ENCODE measurements at places on chromosomes 5 and 9.

DNA sequence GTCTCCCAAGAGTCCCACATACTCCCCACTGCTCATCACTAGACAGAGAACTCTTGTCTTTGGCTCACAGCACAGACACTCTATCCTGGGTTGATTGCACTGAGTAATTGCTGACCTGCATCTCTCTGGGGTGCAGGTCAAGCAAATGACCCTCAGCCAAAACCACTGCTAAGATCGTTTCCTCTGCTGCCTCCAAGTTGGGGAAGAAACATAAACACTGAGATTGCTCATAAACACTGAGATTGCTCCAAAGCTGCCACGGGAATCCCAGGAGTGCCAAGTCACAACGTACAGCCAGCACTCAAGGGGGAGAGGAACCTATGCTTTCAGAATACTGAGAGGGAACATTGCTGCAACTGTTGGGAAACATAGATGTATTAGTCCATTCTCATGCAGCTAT lies 1402.1 kb upstream of the ACO1 start:
- H3K4me3 ChIP-seq, result no peak overlapping the region
- no peaks in the 10 kb centered on the region for H3K36me3 ChIP-seq
- no peaks in the 10 kb centered on the region for H3K4me1 ChIP-seq
- no peaks in the 10 kb centered on the region for H3K27me3 ChIP-seq

- no peak overlapping the region for H3K27ac ChIP-seq
- no peaks in the 10 kb centered on the region for H3K27me3 ChIP-seq
- H3K36me3 ChIP-seq, result no peaks in the 10 kb centered on the region
- H3K4me3 ChIP-seq, result no peak overlapping the region
- peak; percentile 25 for DNase-seq
Observed at GRCh38 chr5:621341-621761, 9.2 kb downstream of the CEP72 start.

DNA sequence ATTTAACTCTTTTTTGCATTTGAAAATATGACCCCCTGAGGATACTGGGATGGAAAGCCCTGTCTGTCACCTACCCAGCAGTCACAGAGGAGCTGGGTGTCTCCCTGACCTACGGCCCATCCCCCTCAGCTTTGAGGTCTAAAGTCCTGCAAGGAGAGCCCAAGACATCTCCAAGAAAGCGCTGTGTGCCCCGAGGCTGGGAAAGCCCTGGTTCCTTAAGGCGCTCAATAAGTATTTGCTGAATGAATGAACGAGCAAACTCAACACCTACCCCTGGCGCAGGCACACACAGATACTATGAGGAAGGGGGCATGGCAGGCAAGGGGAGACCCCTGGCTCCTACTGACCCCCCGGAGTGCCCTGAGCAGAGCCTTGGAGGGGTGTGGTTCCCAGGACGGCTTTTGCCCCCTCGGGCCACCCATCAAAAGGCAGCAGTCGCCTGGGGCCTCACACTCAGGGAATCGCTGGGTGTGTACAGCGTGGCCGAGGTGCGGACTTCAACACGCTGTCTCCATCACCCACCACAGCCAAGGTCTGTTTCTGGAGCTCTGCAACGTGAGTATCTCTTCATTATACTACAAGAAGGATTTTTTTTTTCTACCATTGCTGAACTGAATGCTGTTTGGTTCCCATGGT lies 211.6 kb downstream of the ERCC6L2 start:
- H3K27me3 ChIP-seq, result no peaks in the 10 kb centered on the region
- H3K27ac ChIP-seq, result no peak overlapping the region
- H3K36me3 ChIP-seq, result no peaks in the 10 kb centered on the region
- no peaks in the 10 kb centered on the region for H3K4me1 ChIP-seq
- no peak overlapping the region for H3K4me3 ChIP-seq

DNA sequence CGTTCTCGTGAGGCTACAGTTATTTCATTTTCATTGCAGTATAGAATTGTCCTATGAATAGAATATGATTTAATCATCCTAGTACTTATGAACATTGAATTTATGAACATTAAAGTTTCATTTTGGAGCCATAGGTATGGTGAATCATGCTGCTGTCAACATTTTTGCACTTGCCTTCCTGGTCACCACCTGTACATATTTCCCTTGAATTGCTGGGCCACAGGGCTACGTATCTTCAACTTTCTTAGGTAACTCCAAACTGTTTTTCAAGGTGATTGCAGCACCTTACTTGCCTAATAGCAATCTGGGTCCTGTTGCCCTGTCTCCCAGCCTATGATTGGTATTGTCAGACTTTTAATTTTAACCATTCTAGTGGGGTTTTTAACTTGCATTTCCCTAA lies 6.5 kb upstream of the RNF145 start:
- DNase-seq, result no peak
- H3K36me3 ChIP-seq, result no peaks in the 10 kb centered on the region
- H3K27me3 ChIP-seq, result no peaks in the 10 kb centered on the region

DNA sequence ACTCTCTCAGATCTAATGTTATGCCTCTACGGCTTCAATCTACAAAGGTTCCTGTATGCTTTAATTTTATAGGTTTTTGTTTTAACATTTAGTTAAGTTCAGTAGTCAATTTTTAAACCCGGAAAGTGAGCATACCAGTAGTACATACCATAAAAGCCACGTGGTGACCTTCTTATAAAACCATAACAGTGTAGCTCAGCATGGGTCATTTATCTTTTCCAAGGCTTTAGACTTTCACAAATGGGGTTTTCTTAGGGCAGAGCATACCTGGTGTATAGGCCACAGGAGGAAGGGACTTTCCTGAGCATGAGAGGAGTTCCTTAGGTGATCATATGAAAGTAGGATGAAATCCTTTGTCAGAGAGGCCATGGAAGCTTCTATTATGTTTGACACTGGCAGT lies 23.2 kb downstream of the ECM2 start:
- H3K27ac ChIP-seq, result no peak overlapping the region
- no peak overlapping the region for H3K4me3 ChIP-seq
- no peak for DNase-seq
- H3K36me3 ChIP-seq, result no peaks in the 10 kb centered on the region
